ENCODE measurements at places on chromosomes 6 and 20.
A peak's percentile ranks its signal among the peaks of the same experiment; 100 is the strongest.

DNA sequence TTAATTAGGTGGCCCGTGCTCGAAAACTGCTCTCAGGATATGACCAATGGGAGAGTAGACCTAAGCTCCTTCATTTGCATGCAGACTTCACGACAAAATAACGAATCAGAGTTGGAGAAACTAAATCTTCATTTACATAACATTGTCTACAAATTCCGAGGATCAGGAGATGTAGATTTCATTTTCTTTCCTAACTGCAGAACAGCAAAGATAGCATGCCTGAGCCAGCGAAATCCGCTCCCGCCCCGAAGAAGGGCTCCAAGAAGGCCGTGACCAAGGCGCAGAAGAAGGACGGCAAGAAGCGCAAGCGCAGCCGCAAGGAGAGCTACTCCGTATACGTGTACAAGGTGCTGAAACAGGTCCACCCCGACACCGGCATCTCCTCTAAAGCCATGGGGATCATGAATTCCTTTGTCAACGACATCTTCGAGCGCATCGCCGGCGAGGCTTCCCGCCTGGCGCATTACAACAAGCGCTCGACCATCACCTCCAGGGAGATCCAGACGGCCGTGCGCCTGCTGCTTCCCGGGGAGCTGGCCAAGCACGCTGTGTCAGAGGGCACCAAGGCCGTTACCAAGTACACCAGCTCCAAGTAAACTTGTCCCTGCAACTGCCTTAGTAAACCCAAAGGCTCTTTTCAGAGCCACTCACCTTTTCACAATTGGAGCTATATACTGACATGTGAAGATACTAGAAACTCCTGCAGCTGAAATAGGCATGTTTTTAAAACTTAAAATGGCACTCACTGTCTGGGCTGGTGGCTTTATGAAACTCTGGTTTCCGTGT lies 96.5 kb downstream of the HFE start:
- DNase-seq, result peak; percentile 27

- no peak for DNase-seq
Measured at GRCh38 chr6:141482796-141483597, 649.7 kb upstream of the GJE1 start.

GRCh38 chr6:46893648-46894047 lies 28.1 kb downstream of the ADGRF5 start:
- no peak for DNase-seq

DNA sequence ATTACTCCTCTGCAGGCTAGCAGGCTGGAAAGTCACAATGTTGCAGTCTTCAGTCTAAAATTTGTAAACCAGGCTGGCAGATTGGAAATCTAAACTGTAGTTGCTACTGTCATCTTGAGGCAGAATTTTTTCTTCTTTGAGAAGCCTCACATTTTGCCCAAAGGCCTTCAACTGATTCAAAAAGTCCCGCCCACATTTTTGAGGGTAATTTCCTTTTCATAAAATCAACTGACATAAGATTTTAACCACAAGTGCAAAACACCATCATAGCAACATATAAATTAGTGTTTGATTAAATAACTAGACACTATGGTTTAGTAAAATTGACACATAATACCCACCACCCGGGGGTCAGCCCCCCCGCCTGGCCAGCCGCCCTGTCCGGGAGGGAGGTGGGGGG lies 28.4 kb downstream of the HLA-C start:
- DNase-seq, result no peak

- no peak for DNase-seq
Measured at GRCh38 chr6:142844065-142844755, 100.8 kb downstream of the HIVEP2 start.

All from T follicular helper cell (primary cell).